ENCODE measurements at places on chromosomes 3 and 15. TPM values are rescaled to one million over a fixed set of nuclear protein-coding genes. Genes with fewer than 3 reads are reported as not detected.

GRCh38 chr15:90079619-90080457, 22.4 kb downstream of the IDH2 start:
- DNase-seq = no peak

- no peak for DNase-seq
Measured at GRCh38 chr15:90200534-90201129, 498 bp upstream of the SEMA4B start.

GRCh38 chr3:143331350-143331749, 211.8 kb downstream of the CHST2 start:
- no peak for DNase-seq

GRCh38 chr3:136949708-136950107, 8.1 kb upstream of the IL20RB start:
- no peak for DNase-seq

- no peak for DNase-seq
Measured at GRCh38 chr3:119677641-119677934, 382 bp upstream of the COX17 start.

TCAIM gene
- total RNA-seq = 12.9 TPM
